AML-193 (cell line): ENCODE measurements at places on chromosomes 5 and 9.

DNA sequence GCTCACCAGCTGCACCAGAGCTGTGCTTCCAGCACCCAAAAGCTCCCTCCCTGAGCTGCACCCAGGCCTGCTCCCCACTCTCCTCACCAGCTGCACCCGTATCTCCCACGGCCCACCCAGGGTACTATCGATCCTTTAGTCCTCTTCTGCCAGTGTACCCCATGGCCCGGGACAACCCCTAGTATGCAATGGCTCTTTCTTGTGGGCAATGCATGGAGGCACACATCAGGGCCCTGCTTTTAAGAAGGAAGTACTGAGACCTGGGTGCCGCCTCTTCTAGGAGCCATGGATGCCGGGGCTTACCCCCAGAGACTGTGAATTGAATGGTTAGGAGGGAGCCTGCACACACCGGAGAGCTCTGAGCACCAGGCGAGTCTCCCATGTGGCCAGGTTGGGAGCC is 49.5 kb downstream of the TENT4A start:
- no peak for DNase-seq

- DNase-seq, result no peak
Observed at GRCh38 chr5:159548517-159548916, 218.2 kb upstream of the IL12B start.

DNA sequence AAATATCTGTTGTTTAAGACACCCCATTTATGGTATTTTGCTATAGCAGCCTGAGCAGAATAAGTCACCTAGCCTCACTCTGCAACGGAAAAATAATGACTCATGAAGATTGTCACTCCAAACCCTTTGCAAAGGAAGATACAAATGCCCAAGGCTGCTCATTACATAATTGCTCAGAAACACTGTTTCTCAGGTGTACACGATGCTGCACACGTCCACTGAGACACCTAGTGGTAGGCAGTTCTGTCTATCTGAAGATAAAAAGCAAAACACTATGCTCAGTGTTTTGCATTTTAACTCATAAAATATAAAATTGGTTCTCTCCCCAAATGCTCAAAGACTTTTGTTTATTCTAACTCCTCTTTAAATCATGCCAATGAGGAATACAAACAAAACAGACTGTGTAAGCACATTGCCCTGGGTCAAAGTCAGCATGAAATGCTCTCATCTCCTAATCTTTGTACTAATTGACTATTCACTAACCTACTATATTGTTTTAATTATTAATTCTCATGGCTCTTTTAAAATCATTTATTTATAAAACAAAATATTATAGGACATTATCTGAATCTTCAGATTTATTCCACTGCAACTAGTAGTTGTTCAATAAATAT is 7.7 kb upstream of the TSLP start:
- no peak for DNase-seq

DNA sequence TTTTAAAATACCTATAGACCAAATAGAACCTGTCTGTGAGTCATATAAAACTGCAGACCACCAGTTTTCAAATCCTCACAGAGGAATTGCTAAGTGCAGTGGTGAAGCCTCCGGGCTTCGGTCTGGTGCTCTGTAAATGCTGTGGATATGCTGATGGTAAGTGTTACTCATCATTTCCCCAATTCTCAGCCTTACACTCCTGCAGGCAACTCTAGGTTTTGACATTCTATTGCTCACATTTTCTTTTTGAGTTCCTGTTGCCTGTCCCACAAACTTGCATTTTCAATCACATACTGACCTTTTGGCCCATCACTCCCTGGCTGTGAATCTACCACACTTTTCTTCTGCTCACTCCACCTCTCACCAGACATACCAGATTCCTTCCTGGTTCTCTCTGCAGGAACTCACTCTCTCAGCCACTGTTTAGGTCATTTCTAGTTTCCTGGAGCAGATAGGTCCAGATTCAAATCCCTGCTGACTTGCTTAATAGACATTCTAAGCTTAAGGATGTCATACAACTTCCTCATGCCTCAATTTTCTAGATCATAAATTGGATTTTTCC is 192.9 kb downstream of the RAB3C start:
- no peak for DNase-seq

GRCh38 chr5:106171708-106172107 is 1499.0 kb downstream of the EFNA5 start:
- no peak for DNase-seq

DNA sequence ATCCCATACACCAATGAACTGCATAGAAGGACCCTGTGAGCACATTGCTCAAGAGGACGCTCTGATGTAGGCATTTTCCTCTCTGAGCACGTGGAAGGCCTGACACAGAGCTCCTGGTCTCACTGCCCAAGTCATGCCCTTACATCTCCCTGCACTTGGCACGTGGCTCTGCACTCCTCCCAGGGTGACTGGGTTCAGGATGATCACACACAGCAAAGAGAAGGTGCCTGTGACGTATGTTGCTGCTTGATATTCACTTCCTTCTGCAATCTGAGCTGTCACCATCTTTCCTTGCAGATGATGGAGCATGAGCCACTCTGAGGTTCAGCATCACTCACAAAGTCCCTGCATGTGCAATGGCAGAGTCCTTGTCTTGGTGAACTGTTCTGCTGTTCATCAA is 125.2 kb downstream of the FSTL4 start:
- no peak for DNase-seq

- DNase-seq, result no peak
Observed at GRCh38 chr9:87537625-87538024, 40.0 kb downstream of the DAPK1 start.

GRCh38 chr9:136970361-136970760 is 6.9 kb upstream of the PTGDS start:
- no peak for DNase-seq

DNA sequence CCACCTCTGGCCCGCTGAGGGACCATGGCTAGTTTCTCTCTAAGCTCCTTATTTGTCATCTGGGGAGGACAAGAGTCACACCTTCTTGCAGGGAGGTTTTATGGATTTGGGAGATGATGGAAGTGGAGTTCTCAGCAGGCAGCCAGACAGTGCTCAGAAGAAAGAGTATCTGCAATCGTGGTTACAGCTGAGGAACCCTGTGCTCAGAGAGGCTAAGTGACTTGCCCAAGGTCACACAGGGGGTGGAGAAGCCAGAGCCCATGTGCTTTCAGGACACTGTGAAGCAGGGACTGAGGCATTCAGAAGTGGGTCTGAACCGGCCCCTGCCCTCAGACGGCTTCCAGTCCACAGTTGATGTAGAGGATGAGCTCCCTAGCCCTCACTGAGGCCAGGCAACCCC is 10.8 kb downstream of the PRRX2 start:
- no peak for DNase-seq

DNA sequence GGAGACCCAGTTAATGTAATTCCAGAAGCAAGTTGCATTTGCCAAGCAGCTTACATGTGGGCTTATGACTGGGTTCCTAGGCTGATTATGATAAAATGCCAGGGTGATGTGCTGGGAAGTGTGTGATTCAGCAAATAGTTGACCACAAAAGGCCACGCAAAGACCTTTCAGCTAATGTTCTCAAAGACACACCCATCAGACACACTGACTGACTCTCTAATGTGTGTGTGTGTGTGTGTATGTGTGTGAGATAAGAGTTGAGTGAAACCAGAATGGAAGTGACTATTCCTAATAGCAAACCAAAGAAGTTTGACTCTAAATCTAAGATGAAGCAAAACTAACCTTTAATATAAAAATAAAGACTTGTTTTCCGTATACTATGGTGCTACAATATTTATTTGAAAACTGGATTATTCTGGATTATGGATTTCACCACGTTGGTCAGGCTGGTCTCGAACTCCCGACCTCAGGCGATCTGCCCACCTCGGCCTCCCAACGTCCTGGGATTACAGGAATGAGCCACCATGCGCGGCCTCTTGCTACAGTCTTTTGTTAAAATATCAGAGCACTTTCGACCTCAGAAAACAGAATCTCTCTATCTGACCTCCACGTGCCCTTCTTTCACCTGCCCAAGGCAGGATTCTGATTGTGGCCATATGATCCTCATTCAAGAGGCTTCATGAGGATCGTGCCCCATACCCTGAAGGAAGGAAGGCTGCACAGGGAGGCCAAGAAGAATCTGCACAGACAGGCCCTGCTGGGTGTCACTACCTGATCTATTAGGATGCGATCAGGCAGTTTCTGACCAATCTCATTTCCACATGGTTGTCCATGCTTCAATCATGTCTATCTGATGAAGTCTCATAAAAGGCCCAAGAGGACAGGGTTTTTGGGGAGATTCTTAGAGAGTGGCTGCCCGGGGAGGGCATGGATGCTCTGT is 75.6 kb downstream of the USP20 start:
- no peak for DNase-seq

DNA sequence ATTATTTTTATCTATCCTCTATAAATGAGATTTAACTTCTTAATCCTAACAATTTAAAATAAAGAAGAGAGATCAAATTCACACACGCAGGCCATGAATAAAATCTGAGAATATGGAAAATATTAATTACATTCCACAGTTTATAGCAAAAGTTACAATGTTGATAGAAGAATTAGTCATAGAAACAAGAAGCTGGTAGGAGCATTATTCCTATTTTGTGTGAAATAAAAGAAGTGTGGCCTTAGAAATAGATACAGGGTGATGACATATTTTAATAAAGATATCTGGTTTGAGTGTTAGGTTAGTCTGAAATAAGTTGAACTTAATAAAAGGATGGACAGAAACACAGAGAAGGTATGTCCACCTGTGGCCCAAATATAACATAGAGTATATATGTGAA is 790.4 kb upstream of the NUDT12 start:
- DNase-seq, result no peak

DNA sequence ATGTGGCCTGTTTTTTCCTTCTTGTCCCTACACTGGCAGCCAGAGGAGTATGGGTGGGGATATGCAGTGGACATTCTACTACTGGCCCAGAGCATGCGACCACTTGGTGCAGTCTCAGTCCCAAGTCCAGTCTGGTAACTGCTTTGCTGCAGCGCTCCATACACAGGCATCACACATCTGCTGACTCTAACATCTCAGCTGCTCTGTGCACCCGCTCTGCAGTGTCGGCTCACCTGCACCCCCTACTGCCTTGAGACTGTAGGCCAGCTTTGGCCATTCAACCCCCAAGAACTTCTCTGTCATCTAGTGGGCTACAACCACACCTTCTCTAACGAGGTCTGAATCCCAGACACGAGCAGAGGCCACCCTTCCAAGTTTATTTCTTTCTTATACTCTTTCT is 46.4 kb upstream of the SLCO6A1 start:
- DNase-seq, result no peak

GRCh38 chr9:120841930-120842684 is 615 bp downstream of the PSMD5 start:
- DNase-seq, result peak; percentile 29

- no peak for DNase-seq
Observed at GRCh38 chr9:130713286-130713960, 19.8 kb downstream of the EXOSC2 start.

DNA sequence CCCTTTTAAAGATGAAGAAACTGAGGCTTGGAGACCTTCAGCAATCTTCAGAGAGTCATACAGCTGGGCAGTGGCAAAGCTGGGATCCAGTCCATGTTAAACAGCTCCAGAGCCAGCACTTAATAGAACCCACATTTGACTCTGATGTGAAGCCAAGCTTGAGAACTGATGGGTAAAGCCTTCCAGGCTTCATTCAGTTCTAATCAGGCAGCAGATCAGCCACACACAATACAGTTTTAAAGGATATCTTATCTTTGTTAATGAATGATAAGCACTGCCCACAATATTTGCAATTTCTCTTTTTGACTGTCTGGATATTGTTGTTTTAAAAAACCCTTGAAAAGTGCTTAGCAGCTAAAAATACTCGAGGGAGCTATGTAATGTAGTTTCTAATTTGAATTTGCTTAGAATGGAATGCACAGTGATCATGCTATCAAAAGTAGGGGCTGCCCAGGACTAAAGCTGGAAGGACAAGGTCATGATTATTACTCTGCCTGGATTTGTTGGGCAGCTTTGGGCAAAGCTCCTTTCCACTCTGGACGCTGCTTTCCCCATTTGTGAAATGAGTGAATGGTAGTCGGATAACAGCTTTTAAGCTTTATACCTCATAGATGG is 31.3 kb upstream of the HTR4 start:
- no peak for DNase-seq

DNA sequence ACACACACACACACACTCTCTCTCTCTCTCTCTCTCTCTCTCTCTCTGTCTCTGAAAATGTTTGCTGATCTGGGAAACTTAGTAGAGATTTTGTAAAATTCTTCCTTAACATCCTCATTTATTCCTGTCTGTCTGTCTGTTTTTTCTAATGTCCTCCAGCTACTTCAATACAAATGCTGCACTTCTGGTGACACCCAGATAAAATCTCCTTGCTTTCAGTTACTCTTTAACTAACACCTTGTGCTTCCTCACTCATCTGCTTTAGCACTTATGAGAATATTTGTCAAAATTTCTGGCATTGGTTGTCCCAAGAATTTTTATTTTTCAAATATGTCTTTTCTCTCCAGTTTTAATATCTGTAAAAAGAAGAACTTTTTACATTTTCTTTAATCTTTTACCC is 35.0 kb upstream of the ARRDC3 start:
- no peak for DNase-seq

- no peak for DNase-seq
Observed at GRCh38 chr5:16064135-16064893, 115.3 kb downstream of the MARCHF11 start.

DNA sequence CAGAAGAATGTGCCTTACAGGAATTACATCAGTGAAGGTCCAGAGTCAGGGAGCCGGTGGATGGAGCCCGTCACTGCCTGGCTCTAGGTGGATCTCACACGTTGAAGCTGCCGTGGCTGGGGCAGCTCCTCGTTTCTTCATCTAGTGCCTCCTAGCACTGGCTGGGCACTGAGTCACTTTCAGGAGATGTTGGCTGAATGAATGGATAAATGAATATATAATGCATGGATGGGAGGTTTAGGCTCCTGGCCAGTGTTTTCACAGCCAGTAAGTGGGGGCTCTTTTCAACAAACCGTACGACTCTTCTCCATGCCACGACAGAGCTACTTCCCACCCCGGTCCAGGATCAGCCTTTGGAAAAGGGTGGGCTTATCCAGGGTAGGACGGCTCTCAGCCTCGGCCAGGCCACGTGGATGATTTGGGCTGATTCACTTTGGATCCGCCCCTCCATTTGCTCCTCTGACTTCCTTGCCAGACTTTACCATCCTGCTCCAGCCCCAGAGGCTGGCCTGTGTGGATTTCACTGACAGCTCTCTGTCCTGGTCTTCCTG is 1.3 kb upstream of the SH3PXD2B start:
- DNase-seq, result no peak

DNA sequence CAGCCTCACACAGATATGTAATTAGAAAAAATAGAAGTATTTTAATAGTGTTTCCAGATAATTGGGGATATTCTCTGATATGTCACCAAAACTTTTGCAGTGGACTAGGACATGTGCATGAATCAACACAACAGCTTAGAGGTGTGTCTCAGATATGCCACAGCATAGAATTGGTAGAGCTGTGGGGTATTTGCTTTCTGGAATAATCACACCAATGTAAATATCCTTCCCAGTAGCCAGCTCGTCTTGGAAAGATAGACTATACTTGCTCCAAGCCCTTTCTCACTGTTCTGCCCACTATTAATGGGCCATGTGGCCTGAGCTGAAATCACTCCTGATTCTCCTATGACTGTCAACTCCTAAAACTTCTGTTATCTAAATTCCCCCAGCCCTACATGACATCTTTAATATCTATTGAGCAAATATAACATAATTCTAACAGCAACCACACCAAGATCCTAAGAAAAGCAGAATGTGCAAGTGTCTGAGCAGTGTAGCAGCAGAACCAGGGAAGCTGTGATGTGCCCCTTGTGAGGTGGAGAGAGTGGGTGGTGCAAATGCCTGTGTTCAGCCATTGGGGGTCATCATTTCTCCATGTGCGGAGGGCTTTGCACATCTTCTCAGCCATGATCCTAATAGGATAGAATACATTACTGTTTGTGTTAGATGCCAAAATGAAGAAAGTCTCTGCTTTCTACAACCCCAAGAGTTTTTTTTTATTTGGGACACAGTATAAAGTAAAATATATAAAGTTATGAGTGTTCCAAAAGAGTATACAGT is 65.0 kb downstream of the MELK start:
- DNase-seq, result no peak
